ENCODE measurements at places on chromosomes 13 and 19.

GRCh38 chr13:94233401-94233800, 246.1 kb downstream of the DCT start:
- DNase-seq: no peak

DNA sequence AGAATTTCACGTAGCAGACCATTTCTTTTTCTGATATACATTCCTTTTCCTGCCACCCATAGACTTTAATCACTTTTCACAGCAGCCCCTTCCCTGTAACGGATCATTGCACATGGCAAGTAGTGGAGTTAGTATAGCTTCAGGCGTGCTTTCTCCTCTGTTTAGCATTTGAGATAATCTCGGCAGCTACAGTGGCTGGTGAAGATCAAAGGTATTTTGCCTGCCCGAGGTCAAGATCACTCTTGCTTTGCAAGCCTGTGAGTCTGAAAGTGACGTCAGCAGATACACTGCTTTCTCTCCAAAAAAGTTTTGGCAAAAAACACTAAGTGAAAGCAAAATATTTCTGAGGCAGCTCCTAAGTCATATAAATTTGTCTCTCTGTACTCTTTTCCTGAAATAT, 260.0 kb downstream of the NDFIP2 start:
- no peak for DNase-seq

GRCh38 chr13:100848304-100848703, 173.7 kb upstream of the TMTC4 start:
- no peak for DNase-seq

DNA sequence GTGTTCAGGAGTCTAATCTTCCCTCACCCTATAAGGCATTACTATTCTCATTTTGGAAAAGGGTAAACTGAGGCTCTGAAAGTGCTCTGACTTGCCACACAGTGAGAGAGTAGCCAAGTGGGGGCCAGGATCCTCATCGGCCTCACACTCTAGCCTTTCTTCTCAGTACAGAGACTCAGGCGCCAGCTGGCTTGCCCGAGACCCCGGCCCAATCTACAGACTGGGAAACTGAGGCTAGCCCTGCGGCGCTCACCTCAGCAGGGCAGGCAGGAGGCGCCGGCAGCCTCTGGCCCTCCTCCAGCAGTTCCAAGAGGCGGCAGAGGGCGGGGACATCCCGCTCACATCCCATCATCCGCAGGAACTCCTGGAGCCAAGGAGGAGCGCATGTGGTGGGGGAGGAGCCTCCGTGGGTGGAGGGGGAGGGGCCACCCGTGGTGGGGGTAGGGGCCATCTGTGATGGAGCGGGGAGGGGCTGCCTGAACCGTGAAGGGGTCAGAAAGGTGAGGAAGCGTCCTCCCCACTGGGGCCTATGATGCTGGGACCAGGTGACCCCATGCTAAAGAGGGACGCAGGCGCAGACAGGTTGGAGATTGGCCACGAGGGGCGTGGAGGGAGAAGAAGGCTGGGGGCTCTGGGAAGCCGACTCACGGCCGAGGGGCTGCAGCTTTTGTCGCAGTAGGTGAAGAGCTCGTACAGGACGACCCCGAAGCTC, 8.7 kb upstream of the INSL3 start:
- peak; percentile 82 for DNase-seq

DNA sequence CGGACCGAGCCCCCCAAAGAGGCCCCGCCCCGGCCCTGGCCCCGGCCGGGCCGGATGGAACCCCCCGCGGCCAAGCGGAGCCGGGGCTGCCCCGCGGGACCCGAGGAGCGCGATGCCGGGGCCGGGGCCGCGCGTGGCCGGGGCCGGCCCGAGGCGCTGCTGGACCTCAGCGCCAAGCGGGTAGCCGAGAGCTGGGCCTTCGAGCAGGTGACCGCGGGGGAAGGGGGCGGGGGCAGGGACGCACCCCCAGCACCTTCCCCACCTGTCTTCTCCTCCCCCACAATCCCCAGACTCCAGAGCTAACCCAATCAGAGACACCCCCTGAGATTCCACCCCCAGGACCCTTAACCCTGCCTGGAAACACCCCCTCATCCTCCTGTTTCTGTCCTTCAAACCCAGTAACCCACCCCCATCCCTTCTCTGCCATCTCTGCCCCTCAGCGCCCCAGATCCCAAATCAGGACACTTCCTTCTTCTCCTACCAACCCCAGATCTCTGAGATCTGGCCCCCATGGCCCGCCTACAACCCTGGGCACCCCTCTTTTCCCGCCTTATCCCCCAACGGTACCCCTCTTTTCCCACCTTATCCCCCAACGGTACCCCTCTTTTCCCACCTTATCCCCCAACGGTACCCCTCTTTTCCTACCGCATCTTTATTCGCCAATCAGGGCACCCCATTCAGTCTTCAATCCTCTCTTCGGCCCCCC, 505 bp downstream of the ZSWIM4 start:
- peak; percentile 66 for DNase-seq
